ENCODE measurements at places on chromosomes 1 and 21.

- no peak for DNase-seq
These were observed 522 bp downstream of the LRP8 start for GRCh38 chr1:53327182-53327913.

DNA sequence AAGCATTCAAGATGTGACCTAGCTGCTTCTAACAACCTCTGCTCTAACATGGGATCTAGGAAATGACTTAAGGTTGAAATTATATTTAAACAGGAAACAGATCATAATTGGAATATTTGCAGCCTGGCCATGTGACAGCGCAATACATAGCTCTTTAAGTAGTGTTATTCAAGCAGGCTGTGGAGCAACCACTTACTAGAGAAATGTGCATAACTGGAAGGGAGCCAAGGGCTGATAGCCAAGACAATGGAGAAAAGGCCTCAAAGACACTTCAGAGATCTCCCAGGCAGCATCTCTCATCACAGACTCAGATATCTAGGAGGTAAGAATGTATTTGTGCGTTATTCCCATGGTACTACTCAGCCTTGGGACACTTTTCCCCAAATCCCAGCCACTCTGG lies 823.0 kb upstream of the PRMT6 start:
- no peak for DNase-seq

DNA sequence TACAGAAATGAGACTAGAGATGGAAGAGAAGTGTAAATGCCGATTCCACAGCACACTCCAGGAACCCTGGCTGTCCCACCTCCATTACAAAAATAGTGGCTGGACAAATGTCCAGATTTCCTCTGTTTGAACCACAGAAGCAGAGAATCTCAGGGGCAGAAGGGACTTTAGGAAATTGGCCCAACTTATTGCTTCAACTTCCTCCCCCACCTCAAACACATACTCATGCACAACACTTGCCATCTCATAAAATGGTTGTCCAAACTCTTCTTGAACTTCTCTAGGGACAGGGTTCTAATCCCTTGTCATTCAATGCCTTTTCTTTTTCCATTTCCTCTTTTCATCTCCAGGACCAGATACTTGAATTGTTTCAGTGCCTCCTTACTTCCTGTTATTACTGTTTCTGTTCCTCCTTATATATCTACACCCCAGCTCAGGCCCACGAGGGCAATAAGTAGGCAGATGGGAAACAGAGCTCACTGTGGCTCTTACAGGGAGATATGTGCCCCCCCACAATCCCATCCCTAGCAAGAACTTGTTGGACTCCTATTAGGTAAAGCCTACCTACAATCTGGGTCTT lies 8.5 kb upstream of the B4GALT3 start:
- no peak for DNase-seq

DNA sequence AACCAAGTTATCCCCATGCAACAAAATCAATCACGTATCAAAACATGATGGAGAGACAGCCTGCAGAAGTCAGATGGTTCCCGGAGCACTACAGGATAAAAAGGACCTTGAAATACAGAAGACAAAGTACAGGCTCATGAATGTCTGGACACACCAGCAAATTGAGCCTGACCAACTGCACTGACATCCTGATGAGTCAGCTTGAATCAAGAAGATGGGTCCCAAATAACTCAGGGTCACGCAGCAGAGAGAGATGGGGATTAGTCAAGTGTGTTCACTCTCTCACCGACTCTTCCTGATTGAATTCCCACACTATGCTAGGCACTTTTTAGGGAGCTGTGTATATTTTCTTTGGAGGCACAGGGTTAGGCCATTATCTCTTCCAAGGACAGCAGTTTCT lies 71.1 kb upstream of the DIRAS3 start:
- no peak for DNase-seq

GRCh38 chr1:45640293-45640692 lies 16.4 kb upstream of the CCDC17 start:
- no peak for DNase-seq

- DNase-seq: no peak
These were observed 19.1 kb upstream of the PAXBP1 start for GRCh38 chr21:32790626-32791025.

DNA sequence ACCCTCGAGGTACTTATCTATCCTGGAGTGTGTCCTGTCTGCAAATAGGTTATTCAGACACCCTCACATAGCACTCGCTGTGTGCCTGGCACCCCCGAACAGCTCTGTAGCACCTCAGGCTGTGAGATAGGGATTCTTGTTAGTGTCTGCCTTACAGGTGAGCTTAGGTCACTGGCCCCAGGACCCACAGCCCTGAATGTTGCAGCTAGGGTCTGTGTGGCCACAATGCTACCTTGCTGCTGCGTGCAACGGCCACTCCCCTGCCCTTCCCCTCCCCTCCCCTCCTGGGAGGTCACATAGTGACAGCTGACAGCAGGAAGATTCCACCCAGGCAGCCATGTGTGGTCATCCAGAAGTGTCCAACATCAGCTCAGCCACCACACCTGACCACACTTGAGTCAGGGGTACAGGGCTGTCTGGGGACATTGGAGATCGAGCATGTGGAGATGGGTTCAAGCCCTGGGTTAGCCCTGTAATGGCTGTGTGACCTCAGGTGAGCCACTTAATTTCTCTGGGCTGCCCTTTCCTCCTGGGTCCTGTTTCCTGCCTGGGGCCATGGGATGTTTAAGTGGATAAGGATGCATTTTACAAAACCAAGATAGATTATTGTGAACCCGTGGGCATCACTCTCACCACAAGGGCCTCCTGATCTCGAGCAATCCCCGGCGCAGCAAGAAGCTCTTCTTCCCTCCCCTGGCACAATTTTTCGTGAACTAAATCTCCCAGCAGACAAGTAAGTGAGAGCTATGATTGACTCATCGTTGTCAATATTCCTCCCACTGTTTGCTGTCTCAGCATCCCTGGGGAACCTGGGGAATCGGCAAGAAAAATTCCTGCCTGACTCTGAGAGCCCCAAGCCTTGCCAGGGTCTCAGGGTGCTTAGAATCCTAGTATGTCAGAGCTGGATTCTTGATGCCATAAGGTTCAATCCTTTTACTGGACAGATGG lies 208.7 kb downstream of the PTPRU start:
- no peak for DNase-seq

DNA sequence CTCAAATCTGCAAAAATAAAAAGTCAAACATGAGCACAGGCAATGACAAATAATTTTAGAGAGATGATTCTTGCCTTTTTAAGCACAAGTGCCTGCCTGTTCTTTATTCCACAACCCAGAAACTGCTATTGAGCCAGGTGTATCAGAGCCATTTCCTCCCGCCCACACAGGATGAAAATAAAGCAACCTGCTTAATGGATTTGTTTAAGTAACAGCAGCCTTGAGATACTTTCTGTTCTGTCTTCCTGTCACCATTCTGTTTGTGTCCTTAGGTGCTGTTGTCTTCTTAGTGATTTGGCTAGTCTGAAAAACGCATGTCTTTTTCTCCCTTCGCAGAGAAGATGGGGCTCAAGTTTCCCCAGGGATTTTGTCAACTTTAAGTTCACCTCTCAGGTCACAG lies 11.4 kb downstream of the RPE65 start:
- no peak for DNase-seq

DNA sequence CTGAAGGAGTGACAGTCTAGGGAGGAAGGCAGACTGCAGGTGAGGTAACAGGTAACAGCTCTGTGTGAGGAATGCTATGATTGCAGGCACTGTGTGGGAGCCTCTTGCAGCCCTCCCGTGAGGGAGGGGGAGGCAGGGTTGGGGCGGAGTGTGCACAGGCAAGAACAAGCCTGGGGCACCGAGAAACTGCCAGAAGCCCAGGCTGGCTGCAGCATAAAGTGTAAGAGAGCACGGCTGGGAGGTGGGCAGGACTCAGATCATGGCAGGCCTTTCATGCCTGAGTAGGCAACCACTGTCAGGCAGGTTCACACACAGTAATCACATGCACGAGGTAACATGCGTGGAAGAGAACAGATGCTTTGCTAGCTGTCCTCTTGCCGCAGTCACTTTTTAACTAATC lies 11.3 kb upstream of the RHEX start:
- DNase-seq: no peak

DNA sequence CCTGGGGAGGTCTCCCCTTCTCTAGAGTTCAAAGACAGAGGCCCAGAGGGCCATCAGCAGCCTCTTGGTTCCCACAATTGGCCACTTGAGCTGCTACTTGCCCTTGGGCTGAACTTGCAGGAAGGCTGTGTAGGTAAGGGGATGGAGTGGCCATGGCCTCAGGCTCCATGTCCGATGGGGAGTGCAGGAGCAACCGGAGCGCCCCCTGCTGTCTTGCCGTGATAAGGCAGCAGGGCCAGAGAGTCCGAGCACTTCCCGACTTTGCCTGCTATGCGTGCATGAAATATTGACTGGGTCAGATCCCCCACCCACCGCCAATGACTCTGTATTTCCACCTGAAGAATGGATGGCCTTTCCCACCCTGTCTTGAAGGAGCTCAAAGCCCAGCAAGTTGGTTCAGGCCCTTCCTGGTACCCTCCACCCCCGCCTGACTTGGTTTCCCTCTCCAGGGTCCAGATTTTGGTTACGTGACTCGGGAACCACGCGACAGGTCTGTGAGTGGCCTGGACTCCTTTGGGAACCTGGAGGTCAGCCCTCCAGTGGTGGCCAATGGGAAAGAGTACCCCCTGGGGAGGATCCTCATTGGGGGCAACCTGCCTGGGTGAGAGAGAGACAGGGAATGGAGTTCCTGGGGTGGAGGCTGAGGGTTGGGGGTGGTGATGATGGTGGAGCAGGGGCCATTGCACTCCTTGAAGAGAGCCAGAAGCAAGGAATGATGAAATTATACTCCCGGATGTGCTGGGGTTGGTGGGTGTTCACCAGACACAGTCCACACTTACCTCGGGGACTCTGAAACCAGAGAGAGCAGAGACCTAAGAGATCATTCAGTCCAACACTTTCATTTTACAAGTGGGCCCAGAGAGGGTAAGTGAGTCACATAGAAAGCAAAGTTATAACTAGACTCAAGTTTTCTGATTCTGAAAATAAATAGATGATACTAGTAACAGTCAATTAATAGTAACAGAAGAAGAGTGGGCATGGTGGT lies 25.6 kb downstream of the PADI3 start:
- DNase-seq: no peak

DNA sequence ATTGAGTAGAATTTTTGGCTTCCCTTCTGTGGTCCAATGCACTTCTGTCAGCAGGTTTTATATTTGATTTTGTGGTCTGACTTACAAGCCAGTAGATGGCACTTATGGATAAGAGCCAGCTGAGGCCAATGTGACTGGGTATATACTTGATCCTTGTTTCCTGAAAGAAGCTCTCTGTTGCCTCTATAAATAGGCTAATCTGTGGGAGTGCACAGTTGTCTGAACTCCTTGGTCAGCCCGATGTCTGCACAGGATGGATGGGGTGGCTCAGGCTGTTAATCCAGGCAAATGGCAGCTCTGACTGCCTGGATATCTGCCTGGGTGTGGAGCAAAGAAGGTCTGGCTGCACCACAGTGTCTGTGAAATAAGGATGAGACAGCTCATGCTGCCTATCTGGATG lies 1183.7 kb upstream of the PRMT6 start:
- DNase-seq: no peak

GRCh38 chr21:46122237-46122671 lies 24.3 kb downstream of the COL6A2 start:
- no peak for DNase-seq

DNA sequence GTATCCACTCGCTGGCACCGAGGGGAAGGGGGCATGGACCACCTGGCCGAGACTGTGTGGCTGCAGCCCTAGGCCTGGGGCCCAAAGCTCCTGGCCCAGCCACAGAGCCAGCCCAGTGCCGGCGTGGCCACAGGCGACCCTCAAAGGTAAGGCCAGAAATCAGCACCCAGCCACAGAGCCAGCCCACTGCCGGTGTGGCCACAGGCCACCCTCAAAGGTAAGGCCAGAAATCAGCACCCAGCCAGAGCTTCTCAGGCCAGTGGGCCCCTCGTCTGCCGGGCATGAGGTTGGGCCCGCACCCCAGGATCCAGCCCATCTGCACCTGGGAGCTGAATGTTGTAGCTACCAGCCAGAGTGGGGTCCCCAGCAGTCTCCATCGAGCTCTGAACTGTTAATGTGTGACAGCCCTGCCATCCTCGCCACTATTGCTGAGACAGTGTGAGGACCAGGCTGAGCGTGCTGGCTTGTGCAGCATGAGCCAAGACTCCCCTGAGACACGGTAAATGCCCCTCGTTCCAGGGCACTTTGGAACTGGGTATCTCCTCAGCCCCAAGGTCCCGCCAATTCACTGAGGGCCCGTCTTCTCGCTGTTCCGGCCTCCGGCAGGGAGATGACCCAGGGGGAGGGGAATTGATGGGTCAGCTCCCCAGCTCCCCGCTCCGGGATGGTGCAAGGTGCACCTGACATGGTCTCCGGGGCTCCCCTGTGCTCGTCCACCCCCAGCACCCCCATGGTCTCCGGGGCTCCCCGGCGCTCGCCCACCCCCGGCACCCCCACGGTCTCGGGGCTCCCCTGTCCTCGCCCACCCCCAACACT lies 4.7 kb upstream of the FTCD start:
- no peak for DNase-seq

DNA sequence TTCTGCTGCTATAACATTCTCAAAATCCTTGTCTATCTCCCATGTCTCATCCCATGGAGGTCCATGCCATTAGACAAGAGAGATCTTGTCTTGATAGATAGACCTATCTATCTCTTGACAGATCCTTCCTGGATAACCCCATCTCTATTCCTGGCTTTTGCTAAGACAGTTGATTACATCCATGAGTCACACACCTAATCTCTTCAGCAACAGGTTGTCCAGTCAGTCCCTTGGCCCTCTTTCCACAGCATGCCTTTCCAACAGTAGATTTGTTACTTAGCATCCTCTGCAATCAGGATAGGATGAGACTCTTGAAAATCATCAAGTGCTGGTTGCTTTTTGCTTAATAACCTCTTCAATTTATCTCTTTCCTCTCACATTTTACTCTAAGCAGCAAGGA lies 46.6 kb downstream of the TRMT1L start:
- DNase-seq: no peak

- DNase-seq: no peak
These were observed 15.1 kb upstream of the DR1 start for GRCh38 chr1:93330617-93331016.

DNA sequence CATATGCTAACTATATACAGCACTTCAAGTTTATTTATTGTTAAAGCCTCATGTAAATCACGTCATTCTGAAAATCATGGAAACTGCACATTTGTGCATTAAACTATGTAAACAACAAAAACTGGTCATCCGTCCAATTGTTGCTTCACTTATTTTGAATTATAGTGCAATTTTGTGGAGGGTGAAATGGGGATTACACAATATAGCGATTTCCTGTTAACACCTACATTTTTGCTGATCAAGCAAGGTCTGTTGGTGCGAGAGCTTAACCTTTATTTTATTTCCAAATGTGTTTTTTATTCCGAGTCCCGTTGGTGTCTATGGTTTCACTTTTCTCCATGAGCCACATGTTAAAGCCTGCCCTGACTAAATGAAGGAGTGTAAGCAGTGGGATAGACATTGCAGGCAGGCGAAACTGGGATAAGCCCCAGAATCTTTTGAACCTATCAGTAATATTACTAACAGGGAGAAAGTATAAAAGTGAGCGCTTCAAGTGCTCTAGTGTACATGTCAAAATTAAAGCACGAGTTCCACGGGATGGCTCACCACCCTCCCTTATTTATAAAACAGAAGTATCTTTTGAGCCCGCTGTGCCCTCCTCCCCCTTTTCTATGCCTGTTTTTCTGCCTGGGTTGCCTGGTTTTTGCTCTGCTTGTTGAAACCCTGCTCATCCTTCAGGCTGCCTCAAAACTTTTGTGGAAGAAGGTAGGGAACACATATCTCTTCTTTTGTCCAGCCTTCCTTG lies 120.7 kb downstream of the NFIA start:
- DNase-seq: no peak
